ENCODE measurements at places on chromosomes 5 and 9.

DNA sequence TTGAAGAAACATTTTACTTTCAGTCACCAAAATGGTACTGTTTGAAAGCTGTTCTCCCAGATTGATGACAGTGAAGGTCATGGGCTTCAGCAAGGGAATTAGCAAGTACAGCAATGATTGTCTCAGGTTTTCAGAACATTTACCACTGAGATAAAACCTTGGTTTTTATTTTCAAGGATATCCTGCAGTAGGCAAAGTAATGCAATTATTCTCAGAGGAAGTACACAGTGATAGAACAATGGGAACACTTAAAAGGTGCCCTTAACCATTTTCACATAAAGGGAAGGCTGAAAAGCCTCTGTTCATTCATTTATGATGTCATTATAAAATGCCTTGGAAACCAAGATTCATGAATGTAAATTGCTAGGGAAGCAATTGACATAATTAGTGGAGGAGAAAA is 471.8 kb upstream of the ACO1 start:
- DNase-seq: no peak

- DNase-seq: no peak
Measured at GRCh38 chr9:518540-518939, 303.9 kb downstream of the DOCK8 start.

GRCh38 chr5:24849210-24849609 is 204.4 kb upstream of the CDH10 start:
- no peak for DNase-seq

- no peak for DNase-seq
Measured at GRCh38 chr9:76415154-76415553, 20.9 kb upstream of the RFK start.

- no peak for DNase-seq
Measured at GRCh38 chr5:97422678-97423077, 239.6 kb upstream of the RIOK2 start.

DNA sequence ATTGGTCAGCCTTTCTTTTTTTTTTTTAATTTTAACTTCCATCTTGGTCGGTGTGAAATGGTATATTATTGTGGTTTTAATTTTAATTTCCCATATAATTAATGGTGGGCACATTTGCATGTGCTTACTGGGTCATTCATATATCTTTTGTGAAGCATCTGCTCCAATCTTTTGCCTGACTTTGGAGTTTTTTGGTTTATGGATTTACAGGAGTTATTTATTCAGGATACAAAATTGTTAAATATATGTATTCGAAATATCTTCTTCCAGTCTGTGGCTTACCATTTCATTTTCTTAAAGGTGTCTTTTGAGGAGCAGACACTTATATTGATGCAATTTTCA is 682 bp upstream of the RIGI start:
- no peak for DNase-seq

DNA sequence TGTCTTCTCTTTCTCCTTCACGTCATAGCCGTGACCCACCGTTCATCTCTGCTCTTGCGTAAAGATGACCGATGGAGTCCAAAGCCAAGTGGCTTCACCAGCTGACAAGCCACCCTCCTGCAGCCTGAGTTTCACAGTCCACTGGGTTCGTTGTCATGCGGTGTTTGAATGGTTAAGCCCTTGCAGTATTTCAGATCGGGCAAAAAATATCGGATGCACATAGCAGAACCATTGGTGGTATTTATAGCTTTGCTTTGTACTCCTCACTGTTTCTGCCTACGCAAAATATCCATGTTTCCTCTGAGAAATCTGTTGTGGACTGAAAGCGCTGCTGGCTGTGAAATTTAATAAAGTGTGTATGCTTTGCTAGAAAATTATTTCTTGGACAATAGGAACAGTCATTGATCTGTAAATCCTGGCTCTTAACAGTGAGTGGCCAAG is 34.5 kb upstream of the NCS1 start:
- DNase-seq: no peak

GRCh38 chr9:38112049-38112448 is 43.0 kb upstream of the SHB start:
- DNase-seq: no peak

GRCh38 chr9:131160416-131161112 is 35.2 kb downstream of the NUP214 start:
- no peak for DNase-seq

- no peak for DNase-seq
Measured at GRCh38 chr9:123695386-123695785, 234.5 kb downstream of the DENND1A start.

DNA sequence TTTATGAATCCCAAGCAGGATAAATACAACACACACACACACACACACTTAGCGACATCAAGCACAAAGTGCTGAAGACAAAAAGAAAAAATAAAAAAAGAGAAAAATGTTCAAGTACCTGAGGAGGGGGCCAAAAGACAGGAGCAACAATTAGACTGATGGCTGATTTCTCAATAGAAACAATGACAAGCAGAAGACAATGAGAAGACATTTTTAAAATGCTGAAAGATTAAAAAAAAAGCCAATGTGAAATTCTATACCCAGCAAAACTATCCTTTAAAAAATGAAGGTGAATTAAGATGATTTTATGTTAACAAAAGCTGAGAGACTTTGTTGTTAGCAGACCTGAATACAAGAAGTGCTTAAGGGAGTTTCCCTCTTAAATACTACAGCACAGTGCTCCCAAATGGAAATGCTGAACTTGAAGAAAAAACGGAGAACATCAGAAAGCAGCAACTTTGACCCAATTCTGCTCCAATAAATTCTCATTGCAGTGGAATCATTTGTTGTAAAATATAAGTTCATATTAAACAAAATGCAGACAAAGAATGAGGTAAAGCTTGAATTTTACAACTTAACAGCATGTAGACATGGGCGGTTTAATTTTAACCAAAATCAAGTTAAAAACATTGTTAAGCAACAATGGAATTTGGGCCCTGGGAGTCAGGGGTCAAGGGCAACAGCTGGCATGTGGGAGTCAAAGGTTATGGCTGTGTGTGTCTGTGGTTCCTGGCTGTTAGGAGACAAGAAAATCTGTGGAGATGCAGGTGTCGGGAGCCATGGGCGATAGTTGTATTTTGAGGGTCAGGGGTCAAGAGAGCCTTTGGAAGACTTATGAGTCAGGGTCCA is 776 bp upstream of the RANBP17 start:
- no peak for DNase-seq

GRCh38 chr9:21579247-21579671 is 97.1 kb upstream of the IFNE start:
- no peak for DNase-seq

DNA sequence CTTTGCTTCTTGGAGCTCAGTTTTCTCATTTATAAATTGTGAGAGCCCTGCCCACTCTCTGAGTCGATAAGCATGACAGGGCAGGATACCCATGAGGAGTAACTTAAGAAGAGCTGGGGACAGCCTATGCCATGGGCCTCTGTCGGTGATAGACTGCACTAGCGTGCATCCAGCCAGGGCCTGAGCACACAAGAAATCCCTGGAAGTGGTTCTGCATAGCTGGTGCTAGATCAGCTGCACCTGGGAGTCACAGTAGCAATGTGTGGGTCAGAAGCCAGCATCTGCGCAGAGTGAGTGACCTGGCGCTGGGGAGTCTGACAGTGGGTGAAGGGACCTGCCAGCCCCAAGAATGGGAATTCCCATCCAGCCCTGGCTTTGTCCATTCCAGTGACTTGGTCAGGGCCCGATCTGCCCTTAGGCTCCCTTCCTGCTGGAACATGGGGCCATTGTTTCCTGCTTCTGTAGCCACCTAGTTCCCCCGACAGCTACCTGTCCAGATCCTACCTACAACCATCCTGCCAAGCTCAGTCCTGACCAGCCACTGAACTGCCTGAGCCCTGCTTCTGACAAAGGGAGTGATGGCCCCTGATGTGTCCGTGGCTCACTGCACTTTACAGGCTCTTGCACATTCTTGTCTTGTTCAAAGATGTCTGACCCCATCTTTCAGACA is 35.9 kb upstream of the NANS start:
- DNase-seq: no peak

DNA sequence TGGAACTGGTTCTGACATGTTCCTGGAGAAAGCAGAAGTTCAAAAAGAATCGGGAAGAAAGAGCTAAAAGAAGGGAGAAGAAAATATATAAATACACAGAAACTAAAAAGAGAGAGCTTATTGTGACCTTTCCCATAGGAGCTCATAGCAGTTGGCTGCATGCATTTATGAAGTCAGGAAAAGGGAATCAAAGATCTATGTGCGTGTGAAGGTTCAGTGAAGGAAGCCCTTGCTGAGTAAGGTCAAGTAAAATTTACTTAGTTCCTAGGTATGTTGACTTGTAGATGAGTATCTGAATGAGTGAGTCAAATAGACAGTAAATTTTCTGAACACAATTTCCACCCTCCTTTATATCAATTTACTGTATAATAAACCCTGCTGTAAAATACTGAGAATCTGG is 632.5 kb downstream of the SLCO4C1 start:
- no peak for DNase-seq

GRCh38 chr9:95505717-95506427 is 10.9 kb downstream of the PTCH1 start:
- DNase-seq: no peak

DNA sequence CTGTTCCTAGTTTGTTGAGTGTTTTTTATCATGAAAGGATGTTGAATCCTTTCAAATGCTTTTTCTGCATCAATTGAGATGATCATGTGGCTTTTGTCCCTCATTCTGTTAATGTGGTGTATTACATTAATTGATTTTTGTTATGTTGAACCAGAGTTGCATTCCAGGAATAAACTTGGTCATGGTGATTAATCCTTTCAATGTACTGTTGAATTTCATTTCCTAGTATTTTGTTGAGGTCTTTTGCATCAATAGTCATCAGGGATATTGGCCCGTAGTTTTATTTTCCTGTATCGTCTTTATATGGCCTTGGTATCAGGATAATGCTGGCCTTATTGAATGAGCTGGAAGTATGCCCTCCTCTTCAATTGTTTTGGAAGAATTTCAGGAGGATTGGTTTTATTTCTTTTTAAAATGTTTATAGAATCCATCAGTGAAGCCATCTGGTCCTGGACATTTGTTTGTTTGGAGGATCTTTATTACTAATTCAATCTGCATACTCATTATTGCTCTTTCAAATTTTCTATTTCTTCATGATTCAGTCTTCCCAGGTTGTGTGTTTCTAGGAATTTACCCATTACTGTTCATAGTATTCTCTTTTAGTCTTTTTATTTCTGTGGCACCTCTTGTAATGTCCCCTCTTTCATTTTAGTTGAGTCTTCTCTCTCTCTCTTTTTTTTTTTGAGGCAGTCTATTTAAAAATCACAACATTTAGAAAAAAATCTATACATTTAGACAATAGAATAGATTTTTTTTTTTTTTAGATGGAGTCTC is 32.1 kb downstream of the FGD3 start:
- no peak for DNase-seq

GRCh38 chr5:79689541-79690466 is at the start of gene CMYA5:
Gene CMYA5 (plus strand): TSS chr5:79689836. CDS start chr5:79689908, 72 bp downstream.
- no peak for DNase-seq

GRCh38 chr5:7852542-7852941 is 1.6 kb upstream of the CFAP90 start:
- no peak for DNase-seq

DNA sequence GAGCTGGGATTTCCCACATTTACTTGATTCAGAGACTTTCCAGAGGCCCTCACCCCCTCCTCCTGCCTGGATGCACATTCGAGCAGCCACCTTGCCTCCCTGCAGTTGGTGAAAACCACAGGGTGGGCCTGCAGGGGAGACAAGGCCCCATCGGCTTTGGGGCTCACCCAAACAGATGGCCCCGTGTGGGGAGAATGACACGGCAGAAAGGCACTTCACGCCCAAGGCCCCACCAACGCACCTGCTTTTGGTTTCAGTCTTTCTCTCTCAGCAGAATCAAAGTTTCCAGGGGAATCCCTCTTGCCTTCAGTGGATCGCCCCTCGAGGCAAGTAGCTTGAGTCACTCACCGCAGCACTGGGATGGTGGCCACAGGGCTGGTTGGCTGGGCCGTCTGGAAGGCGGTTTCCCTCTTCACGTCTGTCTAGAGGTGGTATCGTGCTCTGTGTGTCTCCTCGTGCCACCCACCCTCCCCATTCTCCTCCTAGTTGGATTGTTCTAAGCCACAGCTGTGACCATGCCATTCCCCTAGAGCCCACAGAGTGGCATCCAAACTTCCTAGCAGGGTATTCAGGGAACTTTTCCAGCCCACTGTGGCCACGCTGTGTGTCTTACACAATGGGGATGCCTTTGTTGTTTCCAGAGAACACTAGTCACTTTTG is 31.8 kb downstream of the SEC61B start:
- DNase-seq: no peak

DNA sequence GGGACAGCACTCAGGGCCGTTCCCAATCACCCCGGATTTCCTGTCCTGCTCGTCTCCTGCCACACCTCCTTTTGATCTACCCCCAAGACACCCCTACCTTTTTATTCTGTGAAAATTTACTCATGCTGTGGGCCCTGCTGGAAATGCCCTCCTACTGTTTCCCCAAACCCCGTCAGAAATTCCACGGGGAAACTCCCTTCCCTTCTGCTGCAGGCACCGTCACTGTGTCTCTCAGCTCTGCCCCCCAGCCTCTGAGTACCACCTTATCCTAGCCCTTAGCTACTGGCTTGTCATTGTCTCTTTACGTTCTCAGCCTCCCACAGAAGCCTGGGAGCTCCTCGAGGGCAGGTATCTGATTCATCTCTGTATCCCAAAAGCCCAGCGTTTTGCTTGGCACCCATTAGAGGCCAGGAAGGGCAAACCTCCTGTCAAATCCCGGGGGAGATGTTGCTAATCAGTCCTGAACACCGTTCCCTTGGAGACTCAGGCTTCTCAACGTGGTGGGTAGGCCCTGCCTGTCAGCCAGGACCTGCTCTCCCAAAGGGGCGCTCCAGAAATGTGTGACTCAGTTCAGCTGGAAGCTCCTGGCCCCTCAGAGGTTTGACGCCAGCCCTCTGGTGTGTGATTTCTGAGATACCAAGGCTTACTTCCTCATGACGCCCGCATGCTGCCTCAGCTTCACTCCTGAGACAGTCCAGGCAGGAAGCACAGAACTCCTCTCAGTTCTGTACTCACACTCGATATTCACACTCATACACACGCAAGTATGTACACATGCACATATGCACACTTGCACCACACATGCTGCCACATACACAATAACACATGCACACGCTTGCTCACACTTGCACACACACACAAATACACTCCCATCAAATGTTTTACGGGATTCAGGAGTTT is 50.7 kb upstream of the GRHPR start:
- DNase-seq: no peak

DNA sequence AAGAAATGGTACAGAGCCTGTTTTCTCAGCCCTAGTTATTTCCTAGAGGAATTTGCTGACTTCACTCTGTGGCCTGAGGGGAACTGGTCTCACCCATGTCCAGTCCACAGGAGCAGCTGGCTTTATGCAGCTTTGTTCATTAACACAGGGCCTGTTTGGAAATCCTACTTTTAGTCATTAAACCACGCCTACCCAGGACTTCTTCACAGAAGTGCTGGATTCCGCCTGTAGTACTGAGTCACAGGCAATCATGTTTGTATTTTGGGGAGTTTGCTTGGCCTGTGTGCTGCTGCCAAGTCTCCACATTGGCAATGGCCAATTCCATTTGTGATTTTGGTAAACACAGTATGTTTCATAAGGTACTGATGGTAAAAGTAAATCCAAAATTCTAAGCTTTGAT is 52.8 kb downstream of the CTNND2 start:
- no peak for DNase-seq

GRCh38 chr9:99868845-99869244 is 37.6 kb upstream of the STX17 start:
- no peak for DNase-seq
